Stimulated activated CD4-positive, alpha-beta T cell treated with anti-CD3 and anti-CD28 coated beads, TNF-alpha, amount 100 ng/mL, for 1 hour (primary cell): ENCODE measurements at places on chromosomes 4 and X.
A peak's percentile ranks its signal among the peaks of the same experiment; 100 is the strongest.

GRCh38 chr4:110075083-110075738 lies 123.2 kb downstream of the ELOVL6 start:
- DNase-seq: no peak

GRCh38 chr4:43496602-43497001 lies 604.1 kb downstream of the GRXCR1 start:
- DNase-seq: no peak

- DNase-seq: no peak
Observed at GRCh38 chr4:3725936-3726870, 40.0 kb upstream of the ADRA2C start.

DNA sequence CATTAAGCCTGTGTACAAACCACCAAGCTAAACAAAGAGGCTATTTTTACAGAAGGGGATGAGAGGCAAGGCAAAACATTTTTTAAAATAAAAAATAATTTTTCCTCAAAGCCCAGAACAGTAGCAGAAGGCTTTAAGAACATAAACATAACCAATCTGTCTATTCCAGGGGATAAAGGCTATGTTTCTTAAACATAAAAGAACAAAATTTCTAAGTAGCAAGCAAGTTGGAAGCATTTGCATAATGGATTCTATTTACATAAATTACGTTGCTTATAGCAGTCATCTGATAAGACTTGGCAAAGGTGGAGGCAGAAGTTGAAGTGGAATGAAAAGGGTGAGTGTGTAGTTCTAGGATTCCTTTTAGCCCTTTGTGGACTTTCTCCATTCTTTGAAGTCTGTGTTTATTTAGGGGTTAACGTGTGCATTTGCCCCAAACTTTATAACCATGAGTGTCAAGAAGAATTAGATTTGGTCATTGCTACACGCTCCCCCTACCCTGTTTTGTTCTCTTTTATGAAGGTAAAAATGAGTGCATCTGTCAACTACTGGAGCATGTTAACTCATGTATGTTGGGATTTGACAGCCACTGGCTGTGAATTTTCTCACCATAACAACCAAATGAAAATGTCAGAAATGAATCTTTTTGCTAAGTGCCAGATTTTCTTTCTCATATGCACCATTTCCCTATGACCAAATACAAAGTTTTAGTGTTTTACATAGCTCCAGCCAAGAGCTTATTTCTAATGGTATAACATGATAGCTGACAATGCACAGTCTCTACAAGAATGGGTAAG lies 378.4 kb upstream of the IGFBP7 start:
- no peak for DNase-seq

GRCh38 chrX:11464836-11465463 lies 171.7 kb downstream of the AMELX start:
- DNase-seq: no peak

- DNase-seq: no peak
Observed at GRCh38 chrX:105265093-105265492, 44.6 kb upstream of the TEX13A start.

- DNase-seq: no peak
Observed at GRCh38 chr4:127888559-127888958, 7.9 kb downstream of the PLK4 start.

DNA sequence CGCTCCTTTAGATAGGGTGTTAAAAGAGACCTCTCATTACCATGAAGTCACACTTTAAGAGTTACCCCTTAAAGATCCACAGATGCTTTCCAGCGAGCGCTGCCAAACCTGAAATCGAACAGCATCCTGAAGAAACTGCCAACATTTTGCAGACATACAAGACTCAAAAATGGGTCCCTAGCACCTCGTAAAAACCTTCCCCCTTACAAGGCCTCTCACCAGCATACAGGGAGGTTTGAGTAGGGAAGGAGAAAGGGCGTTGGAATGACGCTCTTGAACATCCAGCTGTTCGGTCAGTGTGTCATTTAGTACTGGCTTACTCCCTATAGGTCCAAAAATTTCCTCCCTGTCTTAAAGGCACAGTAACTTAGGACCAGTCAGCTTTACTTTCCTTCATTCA lies 45.3 kb upstream of the PGRMC1 start:
- DNase-seq: no peak

DNA sequence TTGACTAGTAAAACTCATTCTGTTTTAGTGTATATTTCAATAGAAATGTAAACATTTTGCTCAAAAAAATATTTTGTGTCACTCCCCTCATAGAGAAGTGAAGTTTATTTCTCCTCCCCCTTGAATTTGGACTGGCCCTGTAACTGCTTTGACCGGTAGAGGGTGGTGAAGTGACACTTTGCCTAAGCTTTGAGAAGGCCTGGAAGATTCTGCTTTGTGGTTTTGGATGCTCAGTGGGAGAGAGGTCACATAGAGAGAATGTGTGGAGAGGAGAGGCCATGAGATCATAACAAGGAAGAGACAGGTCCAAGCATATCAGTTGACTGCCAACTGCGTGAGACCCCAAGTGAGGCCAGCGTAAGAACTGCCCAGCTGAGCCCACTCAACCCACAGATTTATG lies 19.1 kb upstream of the ARX start:
- no peak for DNase-seq

DNA sequence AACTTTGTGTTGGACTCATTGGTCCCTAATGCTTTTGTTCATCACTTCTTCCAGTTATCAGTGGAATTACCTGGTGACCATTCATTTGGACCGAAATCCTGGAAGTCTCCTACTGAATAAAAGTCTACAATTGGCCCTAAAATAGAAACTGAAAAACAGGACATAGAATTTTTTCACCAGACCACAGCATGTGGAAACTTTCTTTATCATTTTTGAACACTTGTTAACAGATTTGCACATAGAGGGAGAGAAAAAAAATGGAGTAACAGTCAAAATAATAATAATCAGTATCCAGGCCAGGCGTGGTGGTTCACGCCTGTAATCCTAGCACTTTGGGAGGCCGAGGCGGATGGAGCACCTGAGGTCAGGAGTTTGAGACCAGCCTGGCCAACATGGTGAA lies 7.1 kb downstream of the EPGN start:
- DNase-seq: no peak

DNA sequence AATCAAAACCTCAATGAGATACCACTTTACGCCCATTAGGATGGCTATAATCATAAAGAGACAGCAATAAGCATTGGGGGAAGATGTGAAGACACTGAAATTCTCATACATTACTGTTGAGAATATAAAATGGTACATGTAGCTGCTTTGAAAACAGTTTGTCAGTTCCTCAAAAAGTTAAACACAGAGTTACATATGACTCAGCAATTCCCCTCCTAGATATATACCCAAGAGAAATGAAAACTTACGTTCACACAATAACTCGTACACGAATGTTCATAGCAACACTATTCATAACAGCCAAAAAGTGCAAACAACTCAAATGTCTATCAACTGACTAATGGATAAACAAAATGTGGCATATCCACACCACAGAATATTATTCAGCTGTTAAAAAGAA lies 36.6 kb downstream of the PHF8 start:
- no peak for DNase-seq

DNA sequence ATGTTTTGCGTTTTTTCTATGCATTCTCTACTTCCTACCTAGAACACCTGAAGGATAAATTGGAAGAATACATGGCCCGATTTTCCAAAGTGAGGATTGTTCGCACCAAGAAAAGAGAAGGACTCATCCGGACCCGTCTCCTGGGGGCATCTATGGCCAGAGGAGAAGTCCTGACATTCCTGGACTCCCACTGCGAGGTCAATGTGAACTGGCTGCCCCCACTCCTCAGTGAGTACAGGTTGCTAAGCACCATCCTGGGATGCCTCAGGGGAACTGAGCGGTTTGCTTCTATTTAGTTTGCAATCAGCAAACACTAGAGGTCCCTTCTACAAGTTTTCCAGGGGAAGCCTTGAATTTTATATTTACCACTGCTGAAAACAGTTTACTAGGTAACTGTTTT lies 359.3 kb upstream of the GALNT7 start:
- no peak for DNase-seq

DNA sequence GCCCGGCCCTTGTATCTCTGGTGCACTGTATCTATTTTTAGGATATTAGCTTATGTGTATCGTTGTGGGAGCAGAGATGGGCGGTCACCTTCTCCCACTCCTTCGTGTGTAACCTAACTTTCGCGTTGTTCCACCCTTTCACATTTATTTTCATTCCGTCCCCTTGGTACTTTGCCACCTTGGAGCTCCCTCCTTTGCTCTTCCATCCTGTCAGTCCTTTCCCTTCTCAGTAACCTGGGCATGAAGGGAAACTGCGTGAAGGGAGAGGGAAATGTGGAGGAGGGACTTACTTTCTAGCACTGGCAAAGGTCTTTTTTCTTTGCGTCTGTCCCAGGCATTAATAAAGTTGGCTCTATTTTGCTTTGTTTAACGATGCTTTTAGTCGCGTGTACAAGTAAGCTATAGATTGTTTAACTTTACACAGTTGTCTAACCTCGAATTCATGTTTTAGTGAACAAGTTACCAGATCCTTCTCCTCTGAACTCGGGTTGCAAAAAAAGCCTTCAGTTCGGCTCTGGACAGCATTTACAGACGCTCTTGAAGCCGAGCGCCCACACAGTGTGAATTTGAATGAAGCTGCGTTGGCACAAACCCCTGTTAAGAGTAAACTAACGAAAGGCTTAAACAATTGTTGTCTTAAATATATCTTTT lies 3.9 kb downstream of the PCDH10 start:
- DNase-seq: no peak

DNA sequence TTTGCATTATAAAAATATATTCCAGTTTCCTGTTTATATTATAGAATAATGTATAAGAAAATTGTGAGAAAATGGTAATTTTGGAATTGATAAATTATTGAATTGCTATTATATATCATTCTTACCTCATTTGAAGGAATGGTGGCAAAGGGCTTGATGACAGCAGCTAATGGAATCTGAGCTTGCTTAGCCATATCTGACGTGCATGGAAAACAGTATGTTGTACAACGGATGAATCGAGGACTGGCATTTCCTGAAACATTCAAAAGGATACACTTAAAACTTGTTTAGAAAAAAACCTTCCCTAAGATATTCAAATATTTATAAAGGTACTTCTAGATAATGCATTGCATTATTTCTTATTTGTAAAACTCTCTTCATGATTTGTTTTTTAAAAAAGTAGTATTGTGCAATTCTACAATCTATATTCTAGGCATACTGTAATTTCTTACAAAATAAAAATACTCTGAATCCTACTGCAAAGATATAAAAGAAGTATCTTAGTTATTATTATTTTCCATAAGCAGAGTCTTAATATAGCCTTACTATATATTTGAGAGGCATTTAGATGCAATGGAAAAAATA lies 38.3 kb downstream of the SEC24D start:
- no peak for DNase-seq

DNA sequence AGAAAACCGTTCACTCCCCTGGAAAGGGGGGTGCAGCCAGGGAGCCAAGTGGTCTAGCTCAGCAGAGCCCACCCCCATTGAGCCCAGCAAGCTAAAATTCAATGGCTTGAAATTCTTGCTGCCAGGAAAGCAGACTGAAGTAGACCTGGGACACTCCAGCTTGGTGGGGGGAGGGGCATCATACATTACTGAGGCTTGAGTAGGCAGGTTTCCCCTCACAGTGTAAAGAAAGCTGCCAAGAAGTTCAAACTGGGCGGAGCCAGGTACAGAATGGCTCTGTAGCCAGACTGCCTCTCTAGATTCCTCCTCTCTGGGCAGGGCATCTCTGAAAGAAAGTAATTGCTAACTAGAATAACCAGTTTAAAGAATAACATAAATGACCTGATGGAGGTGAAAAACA lies 372.3 kb upstream of the F9 start:
- DNase-seq: no peak

- DNase-seq: no peak
Observed at GRCh38 chr4:151148261-151148660, 48.8 kb downstream of the RPS3A start.

- no peak for DNase-seq
Observed at GRCh38 chr4:78656968-78657445, 105.4 kb downstream of the ANXA3 start.

GRCh38 chr4:145098675-145099037 lies 545 bp downstream of the ABCE1 start:
- peak; percentile 10 for DNase-seq

- peak; percentile 0 for DNase-seq
Observed at GRCh38 chrX:103343105-103343504, 13.1 kb downstream of the TCEAL7 start.

DNA sequence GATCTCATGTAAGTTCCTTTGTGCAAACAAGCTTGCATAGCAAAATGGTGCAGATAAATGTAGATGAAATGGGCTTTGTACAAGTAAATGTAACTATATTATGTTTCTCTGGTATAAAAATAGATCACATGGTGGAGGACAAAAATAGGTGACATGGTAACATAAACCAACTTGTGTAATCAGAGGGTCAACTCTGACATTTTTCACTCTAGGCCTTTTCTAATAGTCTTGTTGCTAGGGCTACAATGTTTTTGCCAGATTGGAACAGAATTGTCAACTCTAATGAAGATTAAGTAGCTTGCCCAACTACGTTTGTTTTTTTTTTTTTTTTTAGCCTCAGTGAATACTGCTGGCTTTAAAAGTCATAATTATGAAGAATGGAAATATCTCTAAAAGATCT lies 11.5 kb downstream of the MAD2L1 start:
- DNase-seq: no peak

- DNase-seq: no peak
Observed at GRCh38 chr4:2385516-2385915, 32.9 kb downstream of the ZFYVE28 start.

GRCh38 chr4:118745357-118745756 lies 60.2 kb downstream of the METTL14 start:
- no peak for DNase-seq

- no peak for DNase-seq
Observed at GRCh38 chrX:130336531-130336930, 3.2 kb upstream of the SLC25A14 start.

- DNase-seq: no peak
Observed at GRCh38 chr4:151324124-151324751, 1.2 kb downstream of the SH3D19 start.

DNA sequence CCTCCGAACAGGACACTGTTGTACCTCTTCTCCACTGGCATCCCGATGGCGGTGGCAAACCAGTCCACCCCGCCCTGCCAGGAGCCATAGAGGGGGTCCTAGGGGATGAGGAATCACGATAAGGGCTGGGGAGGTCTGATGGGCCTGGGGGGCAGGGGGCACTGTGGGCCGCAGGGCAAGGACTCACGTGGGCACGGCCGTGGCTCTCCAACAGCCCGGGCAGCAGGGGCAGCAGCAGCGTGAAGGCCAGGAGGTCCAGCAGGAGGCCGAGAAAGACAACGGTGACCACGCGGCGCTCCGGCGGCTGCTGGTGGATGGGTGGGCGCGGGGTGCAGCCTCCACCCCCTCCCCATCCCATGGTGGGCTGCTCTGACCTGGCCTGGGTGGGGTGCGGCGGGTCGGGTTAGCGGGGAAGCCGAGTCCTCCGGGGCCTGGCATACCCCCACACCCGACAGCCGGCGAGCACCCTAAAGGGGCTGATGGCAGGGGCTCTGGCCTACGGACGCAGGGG lies 29.6 kb downstream of the NOP14 start:
- DNase-seq: no peak

DNA sequence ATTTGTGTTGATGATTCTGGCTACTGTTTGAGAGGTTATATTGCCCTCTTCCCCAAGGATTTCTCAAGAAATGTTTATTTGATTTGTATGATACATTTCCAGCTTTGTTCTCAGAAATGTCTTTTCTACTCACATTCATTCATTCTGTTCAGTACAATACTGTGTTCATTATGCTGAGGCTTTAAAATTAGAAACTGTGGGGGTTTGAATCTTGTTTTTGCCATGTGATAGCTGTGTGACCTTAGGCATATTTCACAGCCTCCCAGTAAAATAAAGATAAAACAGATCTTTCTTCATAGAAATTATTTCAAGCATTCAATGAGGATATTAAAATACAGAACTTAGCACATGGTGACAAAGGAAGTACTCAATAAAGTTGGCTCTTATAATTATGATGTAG lies 123.9 kb downstream of the DMD start:
- no peak for DNase-seq
